ENCODE measurements at places on chromosomes 12 and 14. TPM values are rescaled to one million over a fixed set of nuclear protein-coding genes. Genes with fewer than 3 reads are reported as not detected.

MON2 gene
- 37.6 TPM for total RNA-seq

MYH6 gene
- 0.14 TPM for total RNA-seq

GALNT6 gene
- total RNA-seq = 19.9 TPM

IL23A gene
- 31.0 TPM for total RNA-seq

FAM216A gene
- 44.7 TPM for total RNA-seq

SERPINA1 gene
- total RNA-seq = 1.1 TPM

CEBPE gene
- not detected for total RNA-seq

APAF1 gene
- total RNA-seq = 28.3 TPM

SERPINA12 gene
- not detected for total RNA-seq

HAL gene
- 0.57 TPM for total RNA-seq

DNA sequence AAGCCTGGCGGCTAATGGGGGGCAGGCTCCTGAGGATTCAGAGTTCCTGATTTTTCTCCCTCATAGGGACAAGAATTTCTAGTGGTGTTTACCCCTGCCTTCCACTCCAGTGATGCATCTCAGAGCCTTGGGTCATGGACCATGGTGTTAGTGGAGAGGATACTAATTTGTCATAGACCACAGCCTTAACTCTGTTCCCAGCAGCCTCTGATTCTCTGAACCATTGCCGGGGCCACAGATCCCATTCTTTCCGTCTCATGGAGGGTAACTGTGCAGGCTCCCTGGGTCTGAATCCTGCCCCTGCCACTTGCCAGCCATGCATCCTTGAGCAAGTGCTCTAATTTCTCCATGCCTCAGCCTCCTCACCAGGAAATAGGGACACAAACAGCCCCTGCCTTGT, 55.1 kb downstream of the RPH3A start:
- no peak for DNase-seq

DNA sequence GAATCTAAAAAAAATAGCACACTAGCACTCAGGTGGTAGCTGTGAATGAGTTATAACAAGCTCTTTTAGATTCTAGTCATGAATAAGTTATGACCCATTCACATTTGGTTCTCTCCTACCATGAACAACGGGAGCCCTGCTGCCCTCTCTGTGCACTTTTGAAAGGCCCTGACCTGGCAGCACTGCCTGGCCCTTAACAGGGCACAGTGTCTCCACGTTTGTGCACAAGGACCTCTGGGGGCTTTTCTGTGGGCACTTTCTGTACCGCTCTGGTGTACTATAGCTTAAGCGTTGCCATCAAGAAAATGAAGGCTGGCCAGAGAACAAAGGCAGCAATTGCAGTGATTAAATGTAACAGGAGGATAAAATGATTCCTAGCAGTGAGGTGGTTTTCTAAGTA, 21.2 kb downstream of the CCDC92 start:
- no peak for DNase-seq

GRCh38 chr14:71181215-71182003, 274.1 kb downstream of the PCNX1 start:
- no peak for DNase-seq

DNA sequence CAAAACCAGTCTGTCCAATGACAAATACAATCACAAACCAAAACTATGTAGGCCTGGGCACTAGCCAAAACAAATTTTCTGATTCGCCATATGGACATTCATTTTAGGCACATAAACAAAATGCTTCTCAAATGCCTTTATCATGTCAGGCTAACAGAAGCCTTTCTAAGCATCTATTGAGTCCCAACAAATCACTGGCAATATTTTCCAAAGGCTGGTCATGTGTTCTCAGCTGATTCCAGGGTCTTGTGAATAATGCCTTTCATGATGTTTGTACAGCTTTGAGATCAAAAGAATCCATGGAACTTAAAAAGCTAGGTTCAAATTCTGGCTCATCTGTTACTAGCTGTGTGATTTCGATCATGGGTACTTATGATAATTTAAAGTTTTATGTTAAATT, 16.1 kb downstream of the FSCB start:
- DNase-seq = no peak

DNA sequence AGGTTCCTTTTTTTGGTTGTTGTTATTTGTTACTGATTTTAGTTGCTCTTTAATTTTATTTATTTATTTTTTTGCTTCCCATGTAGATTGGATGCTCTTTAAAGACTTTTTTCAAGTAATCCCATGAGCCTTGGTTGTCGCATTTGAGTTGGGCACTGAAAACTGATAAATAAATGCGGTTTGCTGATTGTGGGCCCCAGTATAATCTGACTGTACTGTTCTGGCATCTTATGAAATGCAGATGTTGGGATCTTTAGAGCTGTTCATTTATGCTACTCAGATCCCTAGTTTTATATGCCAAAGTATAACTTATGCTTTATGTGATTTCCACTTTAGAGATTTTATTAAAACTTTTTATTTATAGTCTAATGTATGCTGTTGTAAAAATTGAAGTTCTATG, 33.3 kb downstream of the WNK1 start:
- DNase-seq = no peak

DNA sequence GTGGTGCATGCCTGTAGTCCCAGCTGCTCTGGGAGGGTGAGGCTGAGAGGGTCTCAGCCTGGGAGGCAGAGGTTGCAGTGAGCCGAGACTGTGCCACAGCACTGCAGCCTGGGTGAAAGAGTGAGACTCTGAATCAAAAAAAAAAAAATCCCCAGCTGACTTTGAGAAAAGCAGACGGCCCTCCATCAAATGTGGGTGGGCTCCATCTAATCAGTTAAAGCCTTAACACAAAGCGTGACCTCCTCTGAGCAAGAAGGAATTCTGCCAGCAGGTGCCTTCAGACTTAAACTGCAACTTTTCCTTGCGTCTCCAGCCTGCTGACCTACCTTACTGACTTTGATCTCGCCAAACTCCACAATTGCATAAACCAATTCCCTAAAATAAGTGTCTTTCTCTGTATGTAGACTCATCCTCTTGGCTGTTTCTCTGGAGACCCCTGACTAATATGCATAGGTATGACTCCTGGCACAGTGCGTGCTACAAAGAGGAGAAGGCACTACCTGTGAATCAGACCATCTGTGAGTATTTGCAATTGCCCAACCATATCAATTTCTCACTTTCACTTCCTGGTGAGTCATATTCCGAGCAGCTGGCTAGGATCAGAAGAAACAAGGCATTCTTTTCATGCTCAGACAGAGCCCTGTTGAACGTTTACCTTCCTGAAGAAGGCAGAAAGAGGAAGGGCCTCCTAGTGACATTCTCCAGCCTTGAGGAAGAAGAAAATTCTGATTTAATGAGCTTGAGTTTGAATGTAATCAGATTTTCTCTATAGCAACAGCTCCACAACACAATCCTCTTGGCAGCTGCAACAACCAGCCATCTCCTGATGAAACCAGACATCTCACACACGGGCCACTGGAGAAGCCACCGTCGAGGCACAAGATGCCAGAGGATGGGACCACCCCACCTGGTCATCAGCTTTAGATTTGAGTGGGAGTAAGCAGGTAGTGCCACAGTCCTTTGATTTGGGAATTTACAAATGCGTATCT, 54.3 kb downstream of the CLMN start:
- DNase-seq = peak; percentile 43

DNA sequence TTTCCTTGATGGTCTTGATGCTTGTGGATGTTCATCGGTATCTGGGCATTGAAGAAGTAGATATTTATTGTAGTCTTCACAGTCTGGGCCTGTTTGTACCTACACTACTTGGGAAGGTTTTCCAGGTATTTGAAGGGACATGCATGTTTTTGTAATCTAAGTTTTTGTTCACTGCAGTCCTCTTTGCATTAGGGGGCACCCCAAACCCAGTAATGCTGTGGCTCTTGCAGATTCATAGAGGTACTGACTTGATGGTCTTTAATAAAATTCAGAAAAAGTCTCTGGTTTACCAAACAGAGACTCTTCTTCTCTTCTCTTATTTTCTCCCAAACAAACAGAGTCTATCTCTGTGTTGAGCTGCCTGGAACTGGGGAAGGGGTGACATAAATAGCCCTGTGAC, 150.9 kb upstream of the SLC16A7 start:
- DNase-seq = no peak

- no peak for DNase-seq
Observed at GRCh38 chr14:103685276-103686211, 29.7 kb downstream of the XRCC3 start.

DNA sequence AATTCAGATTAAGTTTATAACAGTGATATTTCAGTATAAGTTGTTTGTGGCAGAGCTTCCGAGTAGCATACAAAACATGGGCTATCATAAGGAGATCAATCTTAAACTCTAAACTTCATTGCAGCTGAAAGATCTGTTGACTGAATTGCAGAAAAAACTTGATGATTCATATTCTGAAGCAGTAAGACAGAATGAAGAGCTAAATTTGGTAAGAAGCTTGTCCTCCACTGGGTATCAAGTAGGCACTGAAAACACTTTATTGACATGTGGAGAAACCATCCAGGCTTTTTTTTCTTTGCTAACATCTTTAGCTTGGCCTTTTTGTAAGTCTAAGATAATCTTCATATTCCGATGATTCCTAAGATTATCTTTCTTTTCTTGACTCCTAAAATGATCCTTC, 93.0 kb downstream of the KTN1 start:
- DNase-seq = no peak

- DNase-seq = no peak
Observed at GRCh38 chr12:72197790-72198189, 74.4 kb upstream of the TRHDE start.

- DNase-seq = no peak
Observed at GRCh38 chr12:80154261-80154660, 54.9 kb downstream of the OTOGL start.

- no peak for DNase-seq
Observed at GRCh38 chr14:96255501-96256366, at the start of gene BDKRB1. Gene BDKRB1 (plus strand): TSS chr14:96256210. CDS start chr14:96263683, 7,473 bp downstream.

GRCh38 chr12:76042147-76042546, 10.6 kb upstream of the PHLDA1 start:
- DNase-seq = no peak

DNA sequence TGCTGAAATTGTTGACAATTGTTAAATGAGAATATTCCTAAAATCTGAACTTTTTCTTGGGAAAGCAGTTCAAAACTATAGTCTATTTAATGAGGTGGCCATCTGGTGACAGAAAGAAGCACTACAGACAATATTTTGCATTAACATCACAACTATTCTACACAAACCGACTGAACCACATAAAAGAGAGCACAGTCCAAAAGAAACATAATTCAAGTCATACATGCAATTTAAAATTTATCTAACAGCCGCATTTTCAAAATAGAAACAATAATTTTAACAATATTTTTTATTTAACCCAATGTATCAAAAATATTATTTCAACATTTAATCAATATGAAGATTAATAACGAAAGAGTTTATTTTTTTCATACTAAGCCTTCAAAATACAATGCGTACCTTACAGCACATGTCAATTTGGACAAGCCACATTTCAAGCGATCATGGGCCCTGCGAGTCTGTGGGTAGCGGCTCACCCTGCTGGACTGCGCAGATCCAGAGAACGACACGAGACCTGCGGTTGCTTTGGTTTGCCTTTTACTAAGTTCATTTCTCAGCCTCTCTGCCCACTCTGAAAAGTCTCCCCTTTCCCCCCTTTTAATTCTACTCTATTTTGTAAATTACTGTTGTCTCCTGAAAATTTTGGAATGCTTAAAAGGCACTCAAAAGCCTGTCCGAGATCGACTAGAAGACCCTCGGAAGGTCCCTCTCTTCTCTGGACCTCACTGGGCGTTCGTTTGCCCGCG, 947 bp upstream of the LRRC9 start:
- no peak for DNase-seq

- DNase-seq = no peak
Observed at GRCh38 chr12:122528582-122528981, 1.5 kb downstream of the KNTC1 start.

GRCh38 chr14:95232894-95233584, 75.7 kb upstream of the DICER1 start:
- no peak for DNase-seq

DNA sequence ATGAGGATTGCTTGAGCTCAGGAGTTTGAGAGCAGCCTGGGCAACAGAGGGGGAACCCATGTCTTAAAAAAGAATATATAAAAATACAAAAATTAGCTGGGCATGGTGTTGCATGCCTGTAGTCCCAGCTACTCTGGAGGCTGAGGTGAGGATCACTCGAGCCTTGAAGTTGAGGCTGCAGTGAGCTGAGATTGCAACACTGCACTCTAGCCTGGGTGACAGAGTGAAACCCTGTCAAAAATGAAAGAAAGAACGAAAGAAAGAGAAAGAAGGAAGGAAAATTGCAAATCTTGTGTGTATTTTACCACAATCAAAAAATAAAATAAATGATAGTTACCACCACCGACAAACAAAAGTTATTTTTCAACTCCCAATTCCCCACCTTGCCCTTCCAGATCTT, 45.3 kb downstream of the SPRING1 start:
- no peak for DNase-seq

All from activated T-helper 2 cell treated with anti-CD3 and anti-CD28 coated beads, Interferon-gamma antibody, Interleukin-2, Interleukin-4, amounts not matched to agents 10 μg/mL and 5 μg/mL and 100 μg/mL, durations not matched to agents 14 hours and 24 hours and 36 hours (primary cell).